ENCODE measurements at places on chromosomes 2 and 18.

DNA sequence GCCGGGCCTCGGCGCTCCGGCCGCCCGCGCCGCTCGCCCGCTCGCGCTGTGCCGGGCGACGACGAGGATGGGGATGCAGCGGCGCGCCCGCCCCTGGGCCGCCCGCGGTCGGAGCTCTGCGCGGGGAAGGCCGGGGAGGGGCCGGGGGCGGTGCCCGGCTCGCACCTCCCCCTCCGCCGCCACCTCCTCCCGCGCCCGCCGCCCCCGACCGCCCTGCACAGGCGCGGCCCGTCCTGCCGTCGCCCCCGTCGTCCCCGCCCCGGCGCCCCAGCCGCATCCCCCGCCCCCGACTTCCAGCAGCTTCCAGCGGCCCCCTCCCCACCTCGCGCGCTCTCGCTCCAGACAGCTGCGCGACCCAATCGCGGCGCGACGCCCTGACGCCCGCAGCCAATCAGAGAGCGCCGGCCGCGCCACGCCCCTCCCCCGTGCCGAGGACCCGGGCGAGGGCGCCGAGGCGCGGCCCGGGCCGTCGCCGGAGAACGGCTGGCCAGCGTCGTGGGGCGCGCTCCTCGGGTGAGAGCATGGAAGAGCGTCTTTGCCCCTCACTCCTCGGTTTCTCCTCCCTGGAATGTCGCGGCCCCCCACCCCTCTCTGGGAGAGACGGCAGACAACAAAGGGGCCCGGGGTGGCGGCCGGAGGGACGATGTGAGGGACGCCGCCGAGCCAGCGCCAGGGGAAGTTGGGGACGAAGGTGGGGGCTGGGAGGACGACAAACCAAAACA lies at the start of gene MBOAT2:
Gene MBOAT2, minus strand, starts transcription at position 69 of the 722 bp plus-strand sequence. CDS start 70 bp downstream, outside the sequence.
- DNase-seq: no peak

DNA sequence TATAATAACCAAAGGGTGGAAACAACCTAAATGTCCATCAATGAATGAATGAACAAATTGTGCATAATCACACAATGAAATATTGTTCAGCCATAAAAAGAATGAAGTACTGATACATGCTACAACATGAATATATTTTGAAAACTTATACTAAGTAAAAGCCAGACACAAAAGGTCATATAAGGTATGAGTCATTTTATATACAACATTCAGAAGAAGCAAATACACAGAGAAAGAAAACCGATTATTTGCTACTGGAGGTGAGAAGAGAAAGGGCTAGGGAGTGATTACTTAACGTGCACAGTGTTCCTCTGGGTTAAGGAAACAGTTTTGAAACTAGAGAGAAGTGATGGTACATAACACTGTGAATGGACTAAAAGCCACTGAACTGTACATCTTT lies 105.3 kb downstream of the GORASP2 start:
- no peak for DNase-seq

DNA sequence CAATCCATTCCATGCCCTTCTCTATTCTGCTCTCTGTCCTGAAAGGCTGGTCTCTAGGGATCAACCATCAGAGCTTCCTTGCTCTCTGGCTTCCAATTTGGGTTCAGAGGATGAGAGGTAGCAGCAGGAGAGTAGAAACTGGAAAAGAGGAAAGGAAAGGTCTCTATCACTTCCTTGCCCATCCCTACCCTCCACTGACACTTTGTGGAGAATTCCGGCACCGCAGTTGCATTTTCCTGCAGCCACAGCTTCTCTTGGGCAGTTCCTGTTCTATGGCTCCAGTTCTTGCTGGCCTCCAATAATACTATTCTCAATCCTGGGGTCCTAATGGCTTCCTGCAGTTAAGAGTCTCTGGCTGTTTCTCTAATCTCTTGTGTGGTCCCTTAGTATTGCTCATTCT lies 13.3 kb upstream of the IMPACT start:
- no peak for DNase-seq

DNA sequence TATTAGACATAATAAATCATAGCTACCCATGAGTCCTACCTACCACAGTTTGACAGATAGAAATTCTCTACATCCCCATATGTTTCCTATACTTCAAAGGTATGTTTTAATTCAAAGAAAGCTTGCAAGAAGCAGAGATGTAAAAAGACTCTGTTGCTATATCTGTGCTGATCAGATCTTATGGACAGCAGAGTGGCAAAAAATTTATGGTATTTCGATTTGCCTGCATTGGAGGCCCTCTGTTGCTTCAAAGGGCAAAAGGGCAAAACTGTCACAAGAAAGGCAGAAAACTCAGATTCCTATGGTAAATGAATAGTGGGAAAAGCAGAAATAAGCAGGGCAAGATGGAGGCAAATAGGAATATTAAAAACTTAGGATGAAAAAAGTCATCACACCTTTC lies 447.8 kb upstream of the SPHKAP start:
- no peak for DNase-seq

- no peak for DNase-seq
Observed at GRCh38 chr18:36702401-36703013, 126.3 kb downstream of the TPGS2 start.

DNA sequence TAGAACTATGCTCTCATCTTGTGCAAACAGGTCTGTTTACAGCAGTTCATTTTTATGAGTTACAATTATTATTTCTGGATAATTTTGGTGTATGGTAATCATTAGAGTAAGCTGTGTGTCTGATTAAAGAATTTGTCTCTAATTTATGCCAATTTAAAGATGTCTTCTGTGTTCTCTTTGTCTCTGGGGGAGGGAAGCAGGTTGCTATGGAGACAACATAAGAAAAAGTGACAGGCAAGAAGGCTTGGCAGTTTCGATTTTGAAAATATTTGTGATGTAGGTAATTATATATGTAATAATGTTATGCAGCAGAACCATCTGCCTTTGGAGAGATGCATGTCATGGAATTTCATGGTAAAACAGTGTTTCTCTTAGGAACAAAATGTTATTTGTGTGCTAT lies 78.2 kb downstream of the SH3RF3 start:
- no peak for DNase-seq

DNA sequence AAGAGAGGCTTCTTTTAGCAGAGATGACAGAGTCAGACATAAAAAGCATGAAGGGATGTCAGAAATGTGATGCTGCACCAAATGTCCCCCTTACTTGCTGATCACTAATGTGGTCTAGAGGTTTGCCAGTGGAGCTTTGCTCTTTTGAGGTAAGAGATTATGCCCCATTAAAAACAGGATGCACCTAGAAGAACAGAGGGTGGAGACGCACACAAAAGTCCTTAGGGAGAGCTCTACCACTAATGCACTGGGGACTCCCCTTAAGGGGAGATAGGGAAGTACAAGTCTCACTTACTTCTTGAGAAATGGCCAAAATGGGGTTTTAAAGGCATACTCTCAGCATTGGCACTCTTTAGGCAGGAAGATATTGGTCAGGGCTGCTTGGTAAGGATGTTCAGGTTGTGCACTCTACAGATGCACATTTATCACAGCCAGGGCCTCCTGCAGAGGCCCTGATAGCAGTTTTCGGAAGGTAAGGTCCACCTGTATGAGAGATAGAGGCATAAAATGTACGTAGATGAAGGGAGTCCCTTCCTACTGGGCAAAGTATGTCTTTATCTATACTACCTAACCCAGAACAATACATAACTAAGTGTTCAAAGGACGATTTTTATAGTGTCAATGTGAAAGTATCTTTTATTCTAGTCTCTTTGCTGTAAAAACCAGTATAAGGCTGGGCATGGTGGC lies 17.0 kb upstream of the SCYGR1 start:
- no peak for DNase-seq

- DNase-seq: no peak
Observed at GRCh38 chr2:127712999-127713398, 11.7 kb downstream of the SFT2D3 start.

DNA sequence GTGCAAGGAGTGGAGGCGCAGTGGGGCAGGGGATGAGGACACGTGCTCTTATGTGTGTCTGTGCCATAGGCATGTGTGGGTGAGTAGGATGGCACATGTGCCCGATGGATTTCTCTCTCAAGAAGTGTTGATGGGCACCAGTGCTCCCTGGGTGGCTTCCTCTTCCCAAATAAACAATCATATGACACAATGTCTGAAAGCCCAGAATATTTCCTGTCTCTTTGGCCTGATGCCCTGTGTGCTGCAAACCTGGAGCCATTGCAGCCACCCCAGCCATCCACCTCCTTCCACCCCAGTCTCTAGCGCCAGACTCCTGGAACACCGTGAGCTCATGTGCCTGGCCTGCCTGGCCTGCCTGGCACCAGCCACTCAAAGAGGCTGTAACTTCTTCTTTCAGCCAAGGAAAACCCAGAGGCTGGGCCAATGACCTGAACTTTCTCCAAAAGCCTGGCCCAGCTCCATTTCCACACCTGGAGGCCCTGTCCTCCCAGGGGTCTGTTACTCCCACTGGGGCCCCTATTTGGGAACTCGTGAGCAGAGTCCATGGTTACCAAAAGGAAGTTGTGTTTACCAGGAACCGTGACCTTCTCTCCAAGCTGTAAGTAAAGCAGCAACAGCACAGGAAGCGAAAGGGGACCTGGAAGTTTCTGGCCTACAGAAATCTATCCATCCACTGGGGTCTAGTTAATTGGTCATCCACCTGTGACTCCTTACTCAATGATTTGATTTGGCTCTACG lies 9.5 kb upstream of the ZBTB7C start:
- DNase-seq: no peak

DNA sequence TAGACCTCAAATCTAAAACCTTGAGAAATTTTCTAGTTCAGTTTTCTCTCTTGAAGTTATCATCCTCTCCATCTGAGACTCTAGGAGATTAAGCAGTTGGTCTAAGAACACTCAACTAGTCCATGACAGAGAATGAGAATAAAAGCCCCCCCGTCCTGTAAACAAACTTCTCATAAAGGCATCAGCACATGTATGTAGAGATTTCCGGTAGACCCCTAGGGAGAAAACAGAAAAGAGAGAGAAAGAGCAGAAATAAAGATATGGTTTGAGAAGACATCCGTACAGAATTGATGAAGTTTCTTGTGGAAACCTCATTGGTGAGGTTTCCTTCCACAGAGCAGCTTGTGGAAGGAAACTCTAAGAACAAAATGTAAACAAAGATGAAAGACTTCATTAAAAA lies 3.2 kb upstream of the GPR155 start:
- no peak for DNase-seq

DNA sequence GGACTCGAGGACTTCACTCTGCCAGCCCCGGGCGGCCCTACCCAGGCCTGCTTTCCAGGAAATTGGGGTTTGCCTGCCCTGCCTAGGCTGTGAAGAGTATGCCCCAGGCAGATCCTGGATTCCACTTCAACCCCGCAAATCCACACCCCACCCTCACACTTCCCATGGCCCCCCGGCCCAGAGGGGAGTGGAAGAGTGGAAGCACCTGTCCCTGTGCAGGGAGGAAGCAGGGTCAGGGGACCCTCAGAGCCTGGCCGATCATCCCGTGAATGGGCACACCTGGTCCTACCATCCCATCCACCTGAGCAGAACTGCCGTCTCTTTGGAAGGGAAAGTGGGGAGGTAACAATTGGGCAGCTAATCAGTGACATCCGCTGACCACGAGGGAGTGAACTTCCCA lies 245.2 kb downstream of the EIPR1 start:
- no peak for DNase-seq

- DNase-seq: peak; percentile 33
Observed at GRCh38 chr2:105545730-105546627, 147.1 kb upstream of the FHL2 start.
